ENCODE measurements at places on chromosomes 16 and 17.

- no peak for ATAC-seq
Measured at GRCh38 chr17:46059486-46059885, 60.4 kb downstream of the STH start.

- peak; percentile 47 for ATAC-seq
Measured at GRCh38 chr17:45221081-45222013, at the start of gene FMNL1. TSS of gene FMNL1 (plus strand) at chr17:45221885. CDS start at chr17:45222125, 240 bp downstream.

DNA sequence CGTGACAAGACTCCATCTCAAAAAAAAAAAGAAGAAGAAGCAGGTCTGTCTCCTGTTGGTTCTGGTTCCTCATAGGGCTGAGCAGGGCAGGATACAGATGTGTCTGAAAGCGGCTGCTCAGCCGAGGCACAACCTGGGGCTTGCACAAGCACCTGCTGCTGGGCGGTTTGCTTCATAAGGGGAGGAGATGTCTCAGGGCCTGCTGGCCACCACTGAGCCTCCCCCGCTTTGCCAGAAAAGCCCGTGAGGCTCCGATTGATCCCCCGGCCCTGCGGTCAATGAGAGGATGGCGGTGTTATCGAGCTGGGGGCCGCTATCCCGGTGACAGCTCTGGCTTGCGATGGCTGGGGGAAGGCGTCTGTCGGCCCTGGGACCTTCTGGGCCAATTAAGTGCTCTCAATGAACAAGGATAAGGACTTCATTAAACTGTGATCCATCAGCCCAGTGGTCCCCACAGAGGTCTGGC lies 162.0 kb downstream of the SDK2 start:
- ATAC-seq, result peak; percentile 89

DNA sequence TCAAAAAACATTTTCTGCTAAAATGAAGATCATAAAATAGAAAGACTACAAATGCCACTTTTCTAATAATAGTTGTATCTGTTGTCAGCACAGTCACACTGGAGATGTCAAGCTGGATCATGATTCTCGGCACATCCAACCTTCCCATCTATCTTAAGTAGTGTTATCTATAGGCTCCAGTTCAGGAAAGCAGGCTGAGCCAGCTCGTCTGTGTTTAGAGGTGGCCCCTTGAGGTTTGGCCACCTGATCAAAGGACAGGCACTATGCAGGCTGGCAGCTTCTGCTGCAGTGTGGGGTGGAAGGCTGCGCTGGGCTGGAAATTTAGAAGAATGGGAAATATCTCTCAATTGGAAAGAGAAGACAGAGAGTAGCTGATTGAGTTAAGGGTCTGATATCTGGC lies 32.4 kb downstream of the SMYD4 start:
- no peak for ATAC-seq
